ENCODE measurements at places on chromosomes 11 and 22. TPM values are rescaled to one million over a fixed set of nuclear protein-coding genes. Genes with fewer than 3 reads are reported as not detected.
A peak's percentile ranks its signal among the peaks of the same experiment; 100 is the strongest.

GRCh38 chr11:122782222-122782621, 56.1 kb upstream of the CRTAM start:
- no peak for DNase-seq

- DNase-seq = peak; percentile 82
Observed at GRCh38 chr22:17243524-17243923, 24.3 kb upstream of the ADA2 start.

CNIH2 gene
- total RNA-seq = 2.0 TPM

DEPDC7 gene
- not detected for total RNA-seq

- no peak for DNase-seq
Observed at GRCh38 chr11:96391698-96392307, 2.0 kb downstream of the JRKL start.

- DNase-seq = no peak
Observed at GRCh38 chr22:49244466-49245420, 582.9 kb downstream of the BRD1 start.

DNA sequence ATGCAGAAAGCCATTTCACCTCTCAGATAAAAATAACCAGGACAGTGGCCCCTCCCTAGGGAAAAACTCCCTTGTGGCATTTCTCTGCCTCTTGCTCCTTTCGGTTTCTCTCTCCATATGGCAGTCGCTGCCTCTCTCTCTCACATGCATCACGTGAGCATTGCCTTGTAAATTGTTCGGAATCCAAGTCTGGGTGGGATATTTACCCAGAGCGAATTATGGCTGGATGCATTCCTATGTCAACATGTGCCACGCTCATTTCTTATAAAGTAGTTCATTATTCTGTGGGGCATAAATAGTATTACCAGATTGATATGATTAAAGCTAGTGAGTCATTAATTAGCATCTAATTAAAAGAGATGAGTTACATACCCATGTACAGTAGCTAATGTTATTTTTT, 392.9 kb downstream of the INSC start:
- DNase-seq = no peak

GRCh38 chr11:34355726-34356125, 2.1 kb downstream of the ABTB2 start:
- no peak for DNase-seq

VSIG10L2 gene
- not detected for total RNA-seq

- no peak for DNase-seq
Observed at GRCh38 chr11:122791836-122792235, 46.5 kb upstream of the CRTAM start.

DNA sequence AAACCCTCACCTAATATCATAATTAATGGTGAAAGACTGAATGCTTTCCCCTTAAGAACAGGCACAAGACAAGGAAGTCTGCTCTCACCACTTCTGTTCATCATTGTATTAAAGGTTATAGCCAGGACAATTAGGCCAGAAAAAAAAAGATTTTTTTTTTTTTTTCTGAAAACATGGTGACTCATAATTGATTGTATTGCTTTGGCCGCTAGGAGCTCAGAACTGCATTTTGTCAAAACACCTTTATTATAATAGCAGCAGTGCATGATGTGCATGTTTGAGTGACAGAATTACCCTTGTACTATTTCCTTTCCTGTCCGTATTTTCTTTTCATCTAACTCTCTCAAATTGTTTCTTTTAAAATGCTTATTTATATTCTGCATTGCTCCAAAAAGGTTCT, 98.1 kb downstream of the RNF169 start:
- DNase-seq = no peak

SERPING1 gene
- not detected for total RNA-seq

DNA sequence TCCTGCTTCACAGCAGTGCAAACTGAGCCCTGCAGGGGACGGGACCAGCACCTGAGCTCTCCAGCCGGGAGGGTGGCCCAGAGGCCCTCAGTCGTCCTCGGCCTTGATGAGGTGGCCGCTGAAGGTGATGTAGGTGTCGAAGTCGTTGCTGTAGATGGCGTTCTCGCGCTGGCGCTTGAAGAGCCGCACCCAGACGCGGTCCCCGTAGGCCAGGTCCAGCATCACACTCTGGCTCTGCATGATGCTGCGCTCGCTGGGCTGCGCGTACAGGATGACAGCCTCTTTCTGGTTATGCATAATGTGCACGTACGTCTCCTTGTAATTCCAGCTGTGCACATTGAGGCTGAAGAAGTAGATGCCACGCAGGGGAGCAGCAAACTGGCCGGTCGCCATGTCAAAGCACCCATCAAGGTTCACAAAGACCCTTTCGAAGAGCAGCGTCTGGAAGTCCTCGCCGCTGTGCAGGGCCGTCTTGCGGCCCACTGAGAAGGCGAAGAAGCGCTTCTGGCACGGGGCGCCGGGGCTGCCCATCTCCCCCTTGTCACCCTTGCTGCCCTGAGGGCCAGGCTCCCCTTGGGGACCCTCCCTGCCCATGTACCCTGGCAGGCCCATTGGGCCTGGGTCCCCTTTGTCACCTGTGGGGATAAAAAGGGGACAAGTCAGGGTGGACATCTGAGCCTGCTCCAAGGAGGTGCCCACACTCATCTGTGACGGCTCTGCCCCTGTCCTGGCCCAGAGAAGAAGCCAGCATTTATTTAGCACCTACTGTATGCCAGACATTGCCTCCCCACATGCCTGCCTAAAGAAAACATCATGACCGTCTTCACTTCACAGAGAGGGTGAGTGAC, 5.7 kb downstream of the C1QTNF6 start:
- no peak for DNase-seq

DNA sequence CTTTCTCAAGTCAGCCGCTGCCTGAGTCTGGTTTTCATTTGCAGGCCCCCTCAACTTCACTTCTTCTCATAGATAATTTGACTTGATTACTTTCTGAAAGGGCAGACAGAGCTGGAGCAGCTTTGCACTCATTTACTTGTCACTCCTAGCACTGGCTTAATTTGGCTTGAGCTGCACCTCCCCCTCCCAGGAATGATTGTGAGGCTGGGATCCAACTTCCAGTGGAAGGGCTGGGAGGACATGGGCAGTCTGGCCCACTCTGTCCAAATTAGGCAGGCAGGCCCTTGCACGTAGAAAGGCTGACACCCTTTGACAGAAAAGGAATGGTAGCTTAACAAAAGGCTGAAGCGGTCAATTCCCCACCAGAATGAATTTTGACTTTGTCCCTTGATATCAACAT, 453.9 kb downstream of the ETS1 start:
- DNase-seq = no peak

OR6T1 gene
- not detected for total RNA-seq

- DNase-seq = no peak
Observed at GRCh38 chr11:44851496-44851895, 99.2 kb downstream of the TP53I11 start.

GRCh38 chr22:34608106-34608505, 457.9 kb upstream of the ISX start:
- no peak for DNase-seq

DNA sequence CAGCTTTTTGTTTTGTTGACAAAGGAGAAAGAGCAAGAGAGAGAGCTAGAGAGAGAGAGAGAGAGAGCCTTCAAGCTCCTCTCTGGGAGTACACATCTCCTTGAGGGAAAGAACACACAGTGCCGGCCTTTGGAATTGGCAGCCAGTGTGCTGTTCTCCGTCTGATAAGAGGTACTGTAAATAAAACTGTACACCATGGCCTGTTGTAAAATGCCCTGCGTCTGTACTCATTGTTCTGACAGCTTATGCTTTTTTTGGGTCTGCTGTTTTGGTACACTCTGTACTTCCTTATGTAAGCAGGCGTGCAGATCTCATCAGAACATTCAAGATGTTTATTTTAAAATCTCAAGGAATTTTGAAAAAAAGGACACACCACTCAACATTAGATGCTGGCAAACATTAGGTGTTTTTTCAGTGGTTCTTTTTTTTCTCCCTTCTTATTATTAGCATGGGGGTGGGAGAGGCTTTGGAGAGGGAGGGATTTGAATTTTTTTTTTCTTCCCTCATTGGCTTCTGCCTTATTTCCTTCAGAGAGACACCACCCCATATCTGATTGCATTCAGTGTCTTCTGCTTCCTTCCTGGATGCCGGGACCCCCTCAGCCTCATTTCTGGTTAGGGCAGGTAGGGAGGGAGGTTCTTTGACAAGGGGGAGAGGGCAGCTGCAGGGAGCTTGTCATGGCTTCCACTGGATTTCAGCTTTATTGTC, 116.8 kb upstream of the NNMT start:
- DNase-seq = peak; percentile 47

DNA sequence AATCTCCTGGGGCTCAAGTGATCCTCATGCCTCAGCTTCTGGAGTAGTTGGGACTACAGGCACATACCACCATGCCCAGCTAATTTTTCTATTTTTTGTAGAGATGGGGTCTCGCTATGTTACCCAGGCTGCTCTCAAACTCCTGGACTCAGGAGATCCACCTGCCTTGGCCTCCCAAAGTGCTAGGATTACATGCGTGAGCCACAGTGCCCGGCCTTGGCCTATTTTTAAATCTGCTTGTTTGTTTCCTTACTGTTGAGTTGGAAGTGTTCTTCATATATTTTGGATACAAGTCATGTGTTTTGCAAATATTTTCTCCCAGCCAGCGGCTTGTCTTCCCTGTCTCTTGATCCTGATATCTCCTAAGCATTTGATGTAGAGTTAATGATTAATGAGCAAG, 5.0 kb downstream of the PARVB start:
- DNase-seq = no peak

HYLS1 gene
- total RNA-seq = 9.4 TPM

ANKRD13D gene
- 197 TPM for total RNA-seq

- DNase-seq = peak; percentile 69
Observed at GRCh38 chr11:8262552-8263108, 1.0 kb downstream of the LMO1 start.

GRCh38 chr22:38843201-38843656, 599 bp downstream of the NPTXR start:
- peak; percentile 77 for DNase-seq

- no peak for DNase-seq
Observed at GRCh38 chr11:72162891-72163492, 27.5 kb downstream of the FOLR3 start.

GRCh38 chr11:10385696-10386095, 69.4 kb upstream of the AMPD3 start:
- no peak for DNase-seq

- peak; percentile 100 for DNase-seq
Observed at GRCh38 chr22:39520226-39521105, at the start of gene ATF4. Gene ATF4 (plus strand): TSS chr22:39520562. CDS start chr22:39521446, 884 bp downstream.

OR2D2 gene
- total RNA-seq = not detected

RFPL2 gene
- not detected for total RNA-seq

GRCh38 chr11:71463331-71464211, 10.6 kb downstream of the NADSYN1 start:
- no peak for DNase-seq

GRCh38 chr11:129267716-129268115, 75.6 kb upstream of the ARHGAP32 start:
- no peak for DNase-seq

DNA sequence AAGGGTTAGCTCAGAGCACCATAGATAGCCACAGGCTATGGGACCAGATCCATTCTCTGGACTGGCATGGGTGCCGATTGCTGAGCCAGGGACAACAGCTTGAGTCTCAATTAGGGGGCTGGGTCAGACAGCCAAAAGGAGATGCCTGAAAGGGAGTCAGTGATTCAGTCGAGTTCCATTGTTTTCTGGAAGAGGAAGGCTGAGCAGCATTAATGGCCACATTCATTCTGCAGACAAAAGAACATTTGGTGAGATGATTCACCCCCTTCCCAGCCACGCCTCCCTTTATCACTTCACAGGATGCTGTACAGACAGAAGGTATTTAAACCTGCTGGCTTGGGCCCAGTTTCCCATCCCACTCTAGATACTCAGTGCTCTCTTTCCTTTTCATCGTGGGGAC, 131.9 kb downstream of the ADAMTS15 start:
- DNase-seq = no peak

DNA sequence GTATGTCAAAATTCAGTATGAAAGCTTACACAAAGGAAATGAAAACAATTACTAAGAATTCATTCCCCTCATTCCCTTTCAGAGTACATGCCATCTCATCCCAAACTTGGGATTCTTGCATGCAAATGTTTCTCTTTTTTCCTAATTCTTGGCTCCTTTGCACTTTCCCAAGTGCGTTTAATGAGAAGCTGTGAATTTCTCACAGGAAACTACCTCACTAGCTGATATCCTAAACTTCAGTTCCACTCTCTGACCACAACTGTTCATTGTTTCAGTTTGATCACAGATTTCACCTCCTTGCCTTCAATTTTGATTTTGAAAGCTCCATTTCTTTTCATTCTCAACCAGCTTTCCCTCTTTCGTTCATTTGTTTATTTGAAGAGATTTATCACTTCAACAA, 5.9 kb upstream of the ARL14EP start:
- no peak for DNase-seq

GRCh38 chr22:41560095-41560471, 727 bp upstream of the CSDC2 start:
- no peak for DNase-seq

DNA sequence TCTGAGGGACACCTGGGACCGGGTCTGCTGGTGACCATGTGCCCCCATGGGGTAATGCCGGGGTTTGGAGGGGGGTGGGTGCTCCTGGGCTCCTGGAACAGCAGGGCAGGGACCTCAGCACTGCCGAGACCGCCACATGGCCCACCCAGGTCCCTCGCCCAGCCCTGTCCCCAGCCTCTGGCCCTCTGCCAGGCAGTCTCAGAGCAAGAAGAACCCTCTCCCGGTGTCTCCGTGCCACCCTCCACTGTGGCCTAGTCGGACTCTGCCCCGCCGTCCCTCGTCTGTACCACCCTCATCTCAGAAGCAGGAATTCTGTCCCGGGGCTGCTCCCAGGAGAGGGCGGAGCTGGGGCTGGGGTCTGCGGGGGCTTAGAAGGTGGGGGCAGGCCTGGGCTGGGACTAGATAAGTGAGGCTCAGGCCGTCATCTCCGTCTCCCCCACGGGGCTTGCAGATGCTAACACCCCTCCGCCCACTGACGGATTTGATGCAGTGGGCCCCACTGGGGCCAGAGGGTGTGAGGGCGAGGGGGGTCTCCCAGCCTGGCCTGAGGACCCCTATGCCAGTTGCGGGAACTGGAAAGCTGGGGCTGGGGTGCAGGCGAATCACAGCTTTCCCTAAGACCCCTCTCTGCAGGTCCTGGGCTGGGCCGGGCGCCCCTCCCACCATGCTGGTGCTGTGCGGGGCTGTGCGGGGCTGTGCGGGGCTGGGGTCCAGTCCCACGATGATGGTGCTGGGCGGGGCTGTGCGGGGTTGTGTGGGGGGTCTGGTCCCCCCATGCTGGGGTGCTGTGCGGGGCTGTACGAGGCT, 1.1 kb downstream of the MUC5AC start:
- peak; percentile 1 for DNase-seq

DNA sequence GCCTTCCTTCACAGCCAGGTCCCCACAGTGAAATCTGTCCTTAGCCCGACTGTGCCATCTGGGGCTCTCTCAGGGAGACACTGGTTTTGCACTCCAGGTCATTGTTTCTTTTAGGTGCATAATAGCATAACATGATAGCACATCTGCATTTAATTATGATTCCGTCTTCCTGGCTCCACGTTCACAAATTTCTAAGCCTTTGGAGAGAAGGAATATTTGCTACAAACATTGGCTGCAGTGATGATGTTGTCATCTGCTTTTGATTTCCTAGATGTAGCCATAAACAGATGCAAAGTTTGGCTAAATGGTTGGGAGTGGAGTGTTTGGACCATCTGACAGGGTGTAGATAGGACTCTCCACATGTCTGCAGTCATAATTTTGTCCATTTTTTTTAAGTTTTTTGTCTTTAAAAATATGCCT, 12.0 kb upstream of the CAT start:
- no peak for DNase-seq

GRCh38 chr11:59069087-59069486, 17.0 kb upstream of the GLYATL1B start:
- no peak for DNase-seq

GRCh38 chr22:28440592-28441390, 238.8 kb downstream of the TTC28 start:
- DNase-seq = no peak

FERMT3 gene
- total RNA-seq = 106 TPM

TCN2 gene
- 0.37 TPM for total RNA-seq

MMP27 gene
- total RNA-seq = not detected
